LHCN-M2 (cell line): ENCODE measurements at places on chromosomes 3 and 15.

DNA sequence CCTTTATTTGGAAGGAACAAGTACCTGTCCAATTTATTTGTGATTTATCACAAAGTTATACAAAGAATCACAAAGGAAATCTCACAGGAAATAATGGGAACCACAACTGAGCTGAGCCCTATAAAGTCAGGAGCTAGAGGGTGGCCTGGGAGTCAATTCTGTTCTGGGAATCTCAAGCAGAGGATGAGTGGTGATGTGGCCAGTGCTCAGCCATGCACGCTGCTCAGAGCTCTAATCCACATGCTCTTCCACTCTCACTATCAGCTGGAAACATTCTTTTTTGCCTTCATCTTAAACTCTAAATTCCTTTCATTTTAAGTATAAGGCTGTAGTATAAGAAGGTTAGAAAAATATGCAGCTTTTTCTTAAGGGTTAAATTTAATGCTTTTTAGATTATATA is 36.6 kb downstream of the UACA start:
- peak; percentile 15 for DNase-seq

DNA sequence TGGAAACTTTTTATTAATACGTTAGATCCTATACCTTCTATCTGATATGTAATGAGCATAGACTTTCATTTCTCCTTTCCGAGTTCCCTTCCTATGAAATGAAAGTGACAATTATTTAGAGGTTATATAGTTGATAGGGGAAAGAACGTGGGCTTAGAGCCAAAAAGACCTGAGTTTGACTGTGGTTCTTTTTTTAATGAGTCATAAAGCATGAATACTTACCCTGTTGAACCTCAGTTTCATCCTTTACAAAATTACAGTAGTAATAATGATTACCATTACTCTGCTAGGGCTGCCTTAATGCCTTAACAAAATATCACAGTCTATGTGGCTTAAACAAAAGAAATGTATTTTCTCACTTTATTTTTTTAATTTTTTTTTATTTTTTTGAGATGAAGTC is 75.9 kb downstream of the AGBL1 start:
- DNase-seq = no peak

DNA sequence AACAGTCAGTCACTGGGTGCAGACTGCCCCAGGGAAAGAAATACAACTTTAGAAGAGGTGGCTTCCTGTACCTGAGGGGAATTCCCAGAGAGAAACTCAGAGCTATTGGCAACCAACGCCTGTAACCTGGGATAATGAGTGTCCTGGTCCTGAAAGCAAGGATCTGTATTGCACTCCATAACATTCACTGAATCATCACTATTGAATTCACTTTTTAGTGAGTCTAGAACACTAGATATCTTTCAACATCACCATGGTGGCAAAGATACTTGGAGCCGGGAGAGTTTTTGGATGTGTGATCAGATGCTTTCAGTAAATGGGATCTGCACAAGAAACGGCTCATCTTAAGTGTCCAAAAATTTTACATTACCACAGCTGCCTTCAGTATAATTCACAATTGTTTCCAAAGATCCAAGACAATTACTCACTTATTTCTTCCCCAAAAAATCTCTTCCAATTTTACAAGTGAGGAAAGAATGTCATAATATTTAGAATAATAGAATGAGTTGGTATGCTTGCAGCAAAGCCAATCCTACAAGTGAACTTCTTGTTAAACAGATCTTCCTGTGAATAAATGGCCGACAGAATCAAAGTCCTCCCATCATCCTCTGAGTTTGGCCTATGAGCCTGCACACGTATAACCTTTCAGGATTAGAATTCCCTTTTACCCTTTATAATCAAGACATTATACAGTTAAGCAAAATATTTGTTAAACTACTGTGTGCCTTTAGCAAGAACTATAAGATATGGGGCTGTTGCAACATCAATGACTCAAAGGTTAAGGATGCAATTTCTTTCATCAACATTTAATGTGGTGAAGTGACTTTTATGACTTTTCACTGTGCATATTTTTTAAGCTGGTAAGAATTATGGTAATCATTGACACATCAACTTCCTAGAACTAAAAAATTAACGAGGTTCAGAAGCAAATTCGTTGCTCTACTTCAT is 243.3 kb upstream of the COL8A1 start:
- peak; percentile 89 for DNase-seq

- no peak for DNase-seq
Measured at GRCh38 chr3:187242435-187242834, 45.1 kb downstream of the RTP1 start.

- DNase-seq = no peak
Measured at GRCh38 chr15:40142428-40142827, 18.4 kb upstream of the BUB1B start.

DNA sequence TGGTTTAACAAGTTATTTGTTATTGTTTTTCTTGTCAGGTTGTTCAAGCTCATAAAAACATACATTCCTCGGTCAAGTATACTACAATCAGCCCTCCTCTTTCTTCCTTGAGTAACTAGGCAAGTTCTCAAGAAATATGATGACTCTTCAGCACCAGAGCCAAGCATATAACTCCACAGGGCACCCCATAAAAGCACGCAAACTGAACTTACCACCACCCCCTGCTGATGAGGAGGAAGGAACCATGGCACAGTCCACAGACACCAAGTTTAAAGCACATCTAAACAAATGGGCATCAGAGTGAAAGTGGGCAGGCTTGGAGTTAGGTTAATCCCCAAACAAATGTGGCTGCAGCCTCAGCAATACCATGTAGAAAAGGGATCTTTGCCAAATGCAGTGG is 5.3 kb downstream of the IP6K2 start:
- no peak for DNase-seq

DNA sequence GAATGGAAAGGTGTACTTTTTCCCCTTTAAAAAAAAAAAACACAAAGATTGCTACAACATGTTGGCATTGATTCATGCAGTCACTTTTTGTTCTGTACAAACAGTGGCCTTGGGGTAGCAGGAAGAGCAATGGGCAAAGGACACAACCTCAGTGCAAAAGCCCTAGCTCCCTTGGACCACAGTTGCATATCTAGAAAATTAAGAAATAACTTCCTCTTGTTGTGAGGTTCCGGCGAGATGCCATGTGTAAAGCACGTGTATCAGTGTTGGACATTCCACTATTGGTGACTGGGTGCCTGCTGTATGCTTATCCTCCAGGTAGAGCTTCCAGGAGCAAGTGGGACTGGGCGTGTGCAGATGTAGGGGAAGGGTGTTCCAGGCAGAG is 164.5 kb downstream of the THSD4 start:
- no peak for DNase-seq

DNA sequence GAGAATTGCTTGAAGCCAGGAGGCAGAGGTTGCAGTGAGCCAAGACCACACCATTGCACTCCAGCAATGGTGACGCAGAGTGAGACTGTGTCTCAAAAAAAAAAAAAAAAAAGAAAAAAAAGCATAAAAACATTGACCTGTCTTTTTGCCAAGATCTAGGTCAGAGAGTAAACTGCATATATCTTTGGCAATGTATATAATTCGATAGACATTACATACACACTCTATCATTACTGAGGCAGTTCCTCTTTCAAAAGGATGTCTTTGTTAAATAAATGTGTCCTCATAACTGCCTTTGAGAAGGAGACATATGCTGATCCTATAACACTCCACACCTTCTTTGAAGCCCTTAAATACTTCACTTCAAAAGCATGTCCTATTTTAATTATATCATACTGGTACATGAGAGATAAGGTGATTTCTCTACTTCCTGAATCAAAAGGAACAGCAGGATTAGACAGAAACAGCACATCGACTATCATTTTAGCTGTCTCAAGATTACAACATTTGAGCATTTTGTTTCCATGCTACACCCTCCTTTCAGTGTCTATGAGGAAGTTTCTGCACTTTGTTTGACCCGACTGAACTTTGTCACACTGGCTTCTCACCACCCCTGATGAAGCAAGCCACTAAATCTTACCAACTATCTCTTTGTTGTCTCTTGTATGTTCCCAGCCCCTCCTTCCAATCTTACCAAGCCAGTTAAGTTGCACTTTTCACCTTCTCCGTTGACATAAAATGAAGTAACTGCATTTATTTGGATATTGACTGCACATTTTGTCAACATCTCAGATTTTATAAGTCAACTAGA is 335.8 kb downstream of the MECOM start:
- DNase-seq = no peak

DNA sequence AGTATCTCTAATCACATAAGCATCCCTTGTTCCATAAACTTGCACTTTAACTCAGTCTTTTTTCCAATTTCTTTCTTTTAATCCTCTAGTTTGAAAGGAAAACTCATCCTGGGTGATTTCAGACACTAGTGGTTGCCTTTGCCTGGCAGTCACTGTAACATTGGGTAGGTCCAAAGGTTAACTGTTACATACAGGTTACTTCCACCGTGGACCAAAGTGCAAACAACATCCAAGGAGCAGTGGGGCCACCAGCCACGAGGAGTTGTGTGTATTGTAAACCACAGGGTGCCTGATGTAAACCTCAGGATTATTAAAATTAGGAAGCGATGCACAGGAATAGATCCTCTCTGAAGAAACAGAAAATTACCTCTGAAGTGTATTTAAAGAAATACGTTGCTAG is 75.0 kb downstream of the HCN4 start:
- DNase-seq = no peak

DNA sequence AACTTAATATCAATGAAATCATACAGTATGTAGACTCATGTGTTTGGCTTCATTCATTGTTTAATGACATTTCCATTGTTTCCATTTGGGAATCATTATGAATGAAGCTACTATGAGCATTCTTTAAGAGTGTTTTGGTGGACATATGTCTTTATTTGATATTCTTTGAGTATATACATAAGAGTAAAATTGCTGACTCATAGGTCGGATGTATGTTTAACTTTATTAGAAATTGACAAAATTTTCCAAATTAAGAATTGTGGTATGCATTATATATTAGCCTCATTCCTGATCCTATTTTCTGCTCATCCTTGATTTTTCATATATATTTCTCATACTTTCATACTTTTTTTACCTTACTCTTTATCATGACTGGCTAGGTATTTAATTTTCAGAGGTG is 28.7 kb upstream of the CMC1 start:
- DNase-seq = no peak

DNA sequence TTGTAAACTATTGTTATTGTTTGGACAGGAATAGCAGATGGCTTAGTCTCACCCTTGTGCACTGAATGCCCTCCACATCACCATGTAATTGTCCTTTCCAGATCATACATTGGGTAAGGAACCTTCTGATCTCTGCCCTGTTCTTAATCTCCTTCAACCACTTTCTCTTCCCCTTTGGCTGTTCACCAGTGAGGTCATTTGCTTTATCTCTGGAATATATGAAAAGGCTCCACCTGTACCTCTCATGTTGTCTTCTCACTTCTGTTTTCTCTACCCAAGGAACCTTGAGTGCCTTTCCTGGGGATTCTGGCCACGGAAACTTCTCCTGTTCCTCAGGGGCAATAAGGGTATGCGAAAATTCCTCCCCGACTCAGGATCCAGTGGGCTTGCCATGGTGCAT is 28.5 kb downstream of the MCTP2 start:
- DNase-seq = no peak

DNA sequence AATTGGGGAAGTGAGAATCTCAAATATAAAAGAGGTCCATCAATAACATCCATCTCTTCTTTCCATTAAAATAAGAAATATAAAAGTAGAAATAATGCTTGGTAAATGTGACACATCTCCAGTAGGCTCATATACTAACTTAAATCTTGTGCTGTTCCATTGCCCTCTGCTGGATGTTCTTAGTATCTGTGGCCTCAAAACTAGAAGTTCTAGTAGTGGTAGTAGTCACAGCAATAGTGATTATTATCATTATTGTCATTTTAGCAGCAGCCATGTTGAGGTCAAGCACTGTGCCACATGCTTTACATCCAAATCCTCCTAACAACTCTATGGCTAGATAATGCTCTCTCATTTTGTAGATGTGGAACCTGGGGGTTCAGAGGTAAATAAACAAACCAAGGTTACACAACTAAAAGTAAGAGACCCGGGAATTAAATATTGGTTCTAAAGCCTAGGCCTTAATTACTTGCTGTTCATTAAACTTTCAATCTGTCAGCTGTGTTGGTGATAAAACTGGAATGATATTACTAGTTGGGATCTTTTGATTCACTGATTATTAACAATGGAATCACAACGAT is 20.2 kb upstream of the BTLA start:
- peak; percentile 75 for DNase-seq
